ENCODE measurements at places on chromosomes 11 and 22. TPM values are rescaled to one million over a fixed set of nuclear protein-coding genes. Genes with fewer than 3 reads are reported as not detected.

- DNase-seq, result no peak
These were observed 11.3 kb downstream of the HTATIP2 start for GRCh38 chr11:20374741-20375300.

Gene GPHA2
- total RNA-seq, result not detected

Gene XPNPEP3
- 34.7 TPM for total RNA-seq

Gene SLC16A8
- total RNA-seq, result 0.26 TPM

Gene ZFTA
- total RNA-seq, result 67.2 TPM

DNA sequence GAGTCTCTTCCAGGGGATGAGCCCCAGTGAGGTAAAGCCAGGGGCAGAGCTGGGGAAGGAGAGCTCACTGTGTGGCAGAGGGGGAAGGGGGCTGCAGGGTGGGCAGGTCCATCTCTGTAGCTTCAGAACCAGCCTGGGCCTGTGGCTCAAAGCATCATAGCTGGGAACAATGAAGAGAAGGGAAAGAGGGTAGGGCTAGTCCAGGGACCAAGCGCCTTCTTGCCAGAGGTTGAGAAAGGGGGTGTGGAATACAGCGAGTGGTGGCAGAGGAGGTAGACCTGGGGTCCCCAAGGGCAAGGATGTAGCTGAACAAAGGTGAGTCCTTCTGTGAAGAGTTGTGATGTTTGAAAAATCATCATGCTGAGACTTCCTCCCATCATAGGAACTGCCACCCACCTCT lies 1.2 kb upstream of the PLA2G3 start:
- no peak for DNase-seq

Gene TRIM49C
- not detected for total RNA-seq

Gene GAS2
- 3.4 TPM for total RNA-seq

Gene POU2AF2
- total RNA-seq, result not detected

GRCh38 chr11:75347781-75348566 lies 3.5 kb downstream of the ARRB1 start:
- no peak for DNase-seq

GRCh38 chr11:72347691-72348090 lies 86.6 kb downstream of the CLPB start:
- no peak for DNase-seq

DNA sequence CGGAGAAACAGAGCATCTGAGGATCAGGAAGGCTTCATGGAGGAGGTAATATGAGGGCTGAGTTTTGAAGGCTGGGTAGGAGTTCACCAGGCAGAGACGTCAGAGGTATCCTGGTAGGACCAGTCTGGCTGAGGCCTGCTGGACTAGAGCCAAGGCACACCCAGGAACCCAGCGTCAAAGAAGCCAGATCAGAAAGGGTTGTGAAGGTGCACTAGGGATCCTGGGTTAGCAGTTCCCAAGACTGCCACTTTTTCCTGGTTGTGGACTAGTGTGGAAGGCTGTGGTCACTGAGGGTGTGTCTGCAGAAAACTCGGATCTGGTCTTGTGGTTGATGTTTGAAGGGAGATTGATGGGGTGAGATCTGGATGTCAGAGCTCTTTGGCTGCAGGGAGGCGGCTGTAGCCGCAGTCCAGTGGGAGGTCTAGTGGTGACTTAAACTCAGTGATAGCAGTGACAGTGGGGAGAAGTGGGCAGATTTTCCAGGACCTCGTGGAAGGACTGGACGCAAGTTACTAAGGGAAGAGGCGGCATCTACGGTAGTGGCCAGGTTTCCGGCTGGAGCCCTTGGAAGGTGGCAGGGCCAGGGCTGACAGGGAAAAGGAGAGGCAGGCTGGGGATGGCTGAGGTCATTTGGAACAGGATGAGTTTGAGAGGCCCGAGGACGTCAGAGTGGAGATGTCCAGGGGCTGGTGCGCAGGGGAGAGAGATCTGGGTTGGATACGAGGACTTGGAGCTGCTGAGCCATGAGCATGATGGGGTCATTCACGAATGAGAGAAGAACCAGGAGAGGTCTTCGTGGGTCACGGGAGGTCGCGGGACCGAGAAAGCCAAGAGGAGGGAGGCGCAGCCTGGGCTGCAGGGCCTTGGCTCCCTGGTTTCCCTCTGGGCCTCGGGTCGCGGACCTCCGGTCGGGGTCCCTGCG lies 10.9 kb downstream of the RELA start:
- no peak for DNase-seq

All from neural crest cell (in vitro differentiated cells).